ENCODE measurements at places on chromosomes 2 and 18.
A peak's percentile ranks its signal among the peaks of the same experiment; 100 is the strongest.

- DNase-seq = no peak
Measured at GRCh38 chr2:8095978-8096377, 585.9 kb upstream of the ID2 start.

GRCh38 chr18:66754335-66754734, 150.4 kb upstream of the CDH19 start:
- DNase-seq = no peak

DNA sequence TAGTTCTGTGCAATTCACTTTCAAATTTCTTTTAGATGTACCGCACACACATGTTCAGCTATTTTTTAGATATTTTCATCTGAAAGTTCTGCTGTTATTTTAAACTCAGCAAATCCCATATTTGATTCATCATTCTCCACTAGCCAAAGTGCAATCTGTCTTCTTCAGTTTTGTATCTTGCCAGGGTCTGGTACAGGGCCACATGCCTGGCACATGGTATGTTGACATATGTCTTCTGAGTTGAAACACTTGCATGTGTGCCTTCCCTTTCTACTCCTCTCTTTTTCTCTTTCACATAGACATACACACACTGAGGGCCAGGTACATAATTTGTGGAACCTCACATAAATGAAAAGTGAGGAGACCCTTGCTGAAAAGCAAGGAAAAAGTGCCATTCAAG, 25.7 kb upstream of the SESTD1 start:
- no peak for DNase-seq

DNA sequence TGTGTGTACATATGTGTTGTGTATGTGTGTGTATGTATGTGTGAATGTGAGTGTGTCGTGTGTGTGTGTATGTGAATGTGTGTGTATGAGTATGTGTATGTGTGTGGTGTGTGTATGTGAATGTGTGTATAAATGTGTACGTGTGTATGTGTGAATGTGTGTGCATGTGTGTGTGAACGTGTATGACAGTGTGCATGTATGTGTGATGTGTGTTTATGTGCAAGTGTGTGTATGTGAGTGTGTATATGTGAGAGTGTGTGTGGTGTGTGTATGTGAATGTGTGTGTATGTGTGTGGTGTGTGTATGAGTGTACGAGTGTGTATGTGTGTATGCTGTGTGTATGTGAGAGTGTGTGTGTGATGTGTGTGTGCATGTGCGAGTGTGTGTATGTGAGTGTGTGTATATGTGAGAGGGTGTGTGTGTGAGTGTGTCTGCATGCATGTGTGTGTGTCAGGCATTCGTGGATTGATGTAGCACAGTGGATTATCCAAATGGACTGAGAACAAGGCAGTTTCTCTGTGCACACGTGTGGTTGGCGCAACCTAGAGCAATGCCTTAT, 127.2 kb downstream of the SH3BP4 start:
- no peak for DNase-seq

DNA sequence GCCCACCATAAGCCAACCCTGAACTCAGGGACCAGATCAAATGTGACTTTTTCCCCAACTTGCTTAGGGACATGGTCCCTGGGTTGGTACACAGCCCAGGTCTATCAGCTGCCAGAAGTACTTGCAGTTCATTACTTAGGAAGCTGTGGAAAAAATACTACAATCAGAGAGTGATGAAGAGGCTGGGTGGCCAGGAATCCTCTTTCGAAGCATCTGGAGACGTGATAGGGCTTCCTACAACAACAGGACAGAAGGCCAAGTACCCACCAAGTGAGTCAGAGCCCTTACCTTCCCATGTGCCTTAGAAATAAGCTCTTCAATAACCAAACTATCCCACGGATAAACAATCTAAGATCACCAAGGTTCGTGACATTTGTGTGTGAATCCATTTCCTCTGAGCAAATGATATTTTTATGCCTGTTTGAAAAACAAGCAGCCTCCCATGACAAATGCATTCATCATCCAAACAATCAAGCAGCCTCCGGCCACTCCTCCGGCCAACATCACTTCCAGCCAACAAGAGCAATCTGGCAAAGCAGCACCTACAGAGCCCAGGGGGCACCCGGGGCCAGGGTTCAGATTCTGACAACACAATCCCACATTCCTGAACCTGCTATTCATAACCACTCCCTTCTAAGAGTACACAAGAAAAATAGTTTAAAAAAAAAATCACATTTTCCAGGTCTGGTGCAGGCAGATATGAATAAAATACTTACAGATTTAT, 26.4 kb downstream of the TBC1D8 start:
- peak; percentile 63 for DNase-seq

GRCh38 chr18:5490753-5491480, 52.9 kb downstream of the EPB41L3 start:
- DNase-seq = no peak
